ENCODE measurements at places on chromosomes 3 and 15.

DNA sequence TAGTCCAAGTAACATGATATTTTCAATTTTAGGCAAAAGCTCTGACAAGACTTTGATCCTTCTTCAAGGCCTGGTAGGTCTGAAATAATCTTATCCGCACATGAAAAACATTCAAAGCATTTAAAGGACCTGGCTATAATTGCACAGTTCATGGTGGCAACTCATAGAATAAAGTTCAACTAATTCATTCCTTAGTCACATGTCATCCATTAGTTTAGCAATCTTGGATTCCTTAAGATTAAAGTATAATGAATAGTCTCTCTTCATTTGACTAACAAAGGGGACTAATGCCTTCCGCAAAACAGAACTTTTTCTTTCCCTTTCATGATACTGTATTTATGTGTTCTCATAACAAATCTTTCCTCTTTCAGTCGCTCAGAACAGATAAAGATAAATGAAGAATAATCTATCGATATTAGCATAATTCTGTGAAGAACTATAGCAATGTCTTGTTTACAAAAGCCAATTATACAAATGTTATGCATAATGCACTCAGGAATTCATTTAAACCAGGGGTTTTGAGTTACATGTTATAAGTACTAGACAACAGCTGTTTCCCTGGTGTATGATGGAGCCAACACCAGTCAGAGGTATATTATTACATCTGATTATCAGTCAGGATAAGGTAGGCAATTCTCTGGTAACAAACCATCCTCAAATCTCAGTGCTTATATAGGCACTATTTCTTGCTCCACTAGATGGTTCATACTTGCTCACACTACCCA, 172.5 kb downstream of the POTEB3 start:
- no peak for DNase-seq

DNA sequence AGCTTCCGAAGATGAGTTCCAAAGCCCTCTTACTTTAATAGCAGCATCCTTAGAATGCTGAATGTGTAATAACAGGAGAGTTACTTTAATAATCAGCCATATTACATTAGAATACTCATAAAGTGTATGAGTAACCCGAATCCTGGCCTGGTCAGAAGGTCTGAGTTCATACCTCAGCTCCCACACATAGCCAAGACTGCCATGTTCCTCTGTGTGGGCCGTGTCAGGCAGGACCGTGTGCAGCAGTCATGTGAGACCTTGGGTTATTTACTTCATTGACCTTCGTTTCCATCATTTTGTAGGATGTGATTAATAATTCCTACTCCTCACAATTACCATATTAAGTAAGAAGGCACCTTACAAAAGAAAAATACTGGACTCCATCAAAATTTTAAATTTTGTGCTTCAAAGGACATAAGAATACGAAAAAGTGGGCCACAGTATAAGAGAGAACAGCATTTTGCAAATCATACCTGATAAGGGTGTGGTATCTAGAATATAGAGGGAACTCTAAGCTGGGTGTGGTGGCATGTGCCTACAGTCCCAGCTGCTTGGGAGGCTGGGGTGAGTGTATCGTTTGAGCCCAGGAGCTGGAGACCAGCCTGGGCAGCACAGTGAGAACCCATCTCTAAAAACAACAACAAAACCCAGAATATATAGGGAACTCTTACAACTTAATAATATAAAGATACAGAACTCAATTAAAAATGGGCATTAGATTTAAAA, 163.4 kb downstream of the ATG7 start:
- DNase-seq: no peak

DNA sequence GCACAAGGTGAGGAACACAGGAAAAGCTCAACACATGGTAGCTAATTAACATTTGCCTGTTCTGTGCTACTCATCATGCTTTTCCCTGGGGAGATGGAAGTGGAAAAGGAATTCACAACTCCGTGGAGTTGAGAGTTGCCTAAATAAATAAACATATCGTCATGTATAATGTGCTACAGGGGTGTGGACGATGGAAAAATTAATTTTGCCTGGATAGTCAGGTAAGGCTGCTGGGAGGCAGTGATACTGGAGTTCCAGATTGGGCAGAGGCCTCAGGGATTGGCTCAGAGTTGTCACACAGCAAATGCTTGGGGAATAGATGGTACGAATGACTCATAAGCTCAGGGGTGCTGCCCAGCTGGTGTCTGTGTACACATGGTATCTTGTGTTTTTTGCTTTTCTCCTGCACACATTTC, 3.1 kb upstream of the ABHD6 start:
- DNase-seq: no peak

GRCh38 chr3:18989237-18989795, 159.0 kb upstream of the KCNH8 start:
- DNase-seq: no peak

DNA sequence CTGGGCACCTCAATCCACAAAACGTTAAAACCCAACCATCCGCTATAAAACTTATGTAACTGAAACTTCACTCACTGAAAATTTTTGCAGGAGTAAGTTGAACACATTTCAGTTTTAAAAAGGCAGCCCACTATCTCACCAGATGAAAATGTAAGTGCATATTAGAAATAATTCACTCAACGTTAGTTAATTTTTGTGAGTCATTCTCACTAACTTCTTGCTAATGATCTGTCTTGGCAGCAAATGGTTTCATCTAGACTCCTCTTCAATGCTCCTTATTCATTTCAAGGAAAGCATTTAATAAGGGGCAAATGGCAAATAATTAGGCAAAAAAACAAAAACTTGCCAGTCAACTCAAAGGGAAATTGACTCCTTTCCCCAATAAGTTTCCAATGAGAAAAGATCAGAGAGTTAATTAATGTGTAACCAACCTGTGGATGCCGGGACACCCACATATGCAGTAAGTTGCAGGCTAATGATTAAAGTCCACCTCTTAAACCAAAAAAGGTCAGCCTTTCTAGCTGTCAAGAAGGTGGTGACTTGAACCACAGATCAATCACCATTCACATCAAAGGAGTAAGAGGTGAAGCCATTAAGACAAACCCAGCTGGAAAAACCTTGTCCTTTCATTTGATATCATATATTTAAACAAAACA, 22.9 kb upstream of the PRICKLE2 start:
- no peak for DNase-seq

DNA sequence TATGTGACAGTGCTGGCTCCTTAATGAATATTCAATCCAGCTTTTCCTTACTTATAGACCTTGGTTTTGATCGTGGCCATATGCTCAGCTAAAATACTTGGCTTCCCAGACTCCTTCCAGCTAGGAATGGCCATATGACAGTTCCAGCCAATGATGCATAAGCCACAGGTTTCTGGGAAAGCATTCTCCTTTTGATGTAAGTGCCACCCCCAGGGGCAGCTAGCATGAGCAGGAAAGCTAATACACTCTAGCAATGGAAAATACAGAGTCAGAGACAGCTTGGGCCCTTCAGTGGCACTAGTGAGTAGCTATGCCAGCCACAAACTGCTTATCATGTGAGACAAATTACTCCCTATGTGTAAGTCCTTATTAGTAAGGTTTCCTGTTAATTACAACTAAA, 26.7 kb downstream of the TBC1D2B start:
- no peak for DNase-seq

DNA sequence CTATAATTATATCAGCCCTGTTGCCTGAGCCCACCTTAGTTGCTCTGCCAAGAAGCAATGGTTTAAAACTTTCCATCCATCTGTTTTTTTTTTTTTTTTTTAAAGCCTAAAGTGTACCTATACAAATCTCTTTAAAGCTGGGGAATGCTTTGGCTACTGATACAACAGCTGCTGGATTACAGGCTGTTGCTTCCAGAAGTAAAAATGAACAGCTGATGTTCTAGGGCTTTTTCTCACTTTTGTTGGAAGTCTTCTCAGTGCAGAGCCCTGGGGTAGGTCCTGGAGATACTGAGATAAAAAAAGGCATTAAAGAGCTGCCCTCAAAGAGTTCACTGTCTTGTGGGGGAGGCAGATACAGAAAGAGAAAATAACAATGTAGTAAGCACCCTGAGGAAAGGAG, 218.1 kb downstream of the NLGN1 start:
- DNase-seq: no peak

GRCh38 chr3:69129531-69129930, 7.1 kb upstream of the LMOD3 start:
- DNase-seq: no peak

GRCh38 chr3:105518203-105518602, 151.5 kb downstream of the ALCAM start:
- no peak for DNase-seq

GRCh38 chr15:60667190-60667868, 188.4 kb upstream of the ICE2 start:
- no peak for DNase-seq

- peak; percentile 88 for DNase-seq
These were observed 36.5 kb upstream of the SPTBN5 start for GRCh38 chr15:41930221-41930866.

- DNase-seq: no peak
These were observed 4.1 kb upstream of the AHSG start for GRCh38 chr3:186608624-186609215.

GRCh38 chr15:36595611-36596010, 16.2 kb downstream of the CDIN1 start:
- DNase-seq: no peak

GRCh38 chr3:13277196-13277813, 142.8 kb downstream of the NUP210 start:
- DNase-seq: no peak

- no peak for DNase-seq
These were observed 39.8 kb downstream of the LRRC49 start for GRCh38 chr15:70932397-70932796.

- DNase-seq: no peak
These were observed 287.3 kb downstream of the UBE2E2 start for GRCh38 chr3:23490459-23490858.

GRCh38 chr3:27688053-27688452, 34.1 kb downstream of the EOMES start:
- no peak for DNase-seq

GRCh38 chr15:62164396-62165103, 535 bp downstream of the C2CD4B start:
- no peak for DNase-seq

- DNase-seq: no peak
These were observed at the start of gene ATP2B2 for GRCh38 chr3:10505050-10505790. Gene ATP2B2 (minus strand): TSS chr3:10505586. CDS start chr3:10449543, 56,043 bp downstream.

DNA sequence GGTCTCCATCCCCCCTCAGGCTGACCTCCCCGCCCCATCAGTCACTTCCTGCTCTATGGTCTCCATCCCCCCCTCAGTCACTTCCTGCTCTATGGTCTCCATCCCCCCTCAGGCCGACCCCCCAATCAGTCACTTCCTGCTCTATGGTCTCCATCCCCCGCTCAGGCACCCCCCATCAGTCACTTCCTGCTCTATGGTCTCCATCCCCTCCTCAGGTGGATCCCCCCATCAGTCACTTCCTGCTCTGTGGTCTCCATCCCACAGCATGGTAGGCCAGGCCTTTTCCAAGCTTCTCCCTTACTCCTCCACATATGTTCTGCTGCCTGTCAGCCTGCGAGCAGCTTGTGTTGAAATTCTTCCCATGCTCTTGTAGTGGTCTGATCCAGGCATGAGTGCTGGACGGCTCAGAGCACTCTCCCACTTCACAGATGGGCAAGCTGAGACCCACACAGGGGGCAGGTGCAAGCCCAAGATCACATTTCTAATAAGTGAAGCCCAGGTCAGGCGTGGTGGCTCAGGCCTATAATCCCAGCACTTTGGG, 36.8 kb downstream of the BDH1 start:
- no peak for DNase-seq

DNA sequence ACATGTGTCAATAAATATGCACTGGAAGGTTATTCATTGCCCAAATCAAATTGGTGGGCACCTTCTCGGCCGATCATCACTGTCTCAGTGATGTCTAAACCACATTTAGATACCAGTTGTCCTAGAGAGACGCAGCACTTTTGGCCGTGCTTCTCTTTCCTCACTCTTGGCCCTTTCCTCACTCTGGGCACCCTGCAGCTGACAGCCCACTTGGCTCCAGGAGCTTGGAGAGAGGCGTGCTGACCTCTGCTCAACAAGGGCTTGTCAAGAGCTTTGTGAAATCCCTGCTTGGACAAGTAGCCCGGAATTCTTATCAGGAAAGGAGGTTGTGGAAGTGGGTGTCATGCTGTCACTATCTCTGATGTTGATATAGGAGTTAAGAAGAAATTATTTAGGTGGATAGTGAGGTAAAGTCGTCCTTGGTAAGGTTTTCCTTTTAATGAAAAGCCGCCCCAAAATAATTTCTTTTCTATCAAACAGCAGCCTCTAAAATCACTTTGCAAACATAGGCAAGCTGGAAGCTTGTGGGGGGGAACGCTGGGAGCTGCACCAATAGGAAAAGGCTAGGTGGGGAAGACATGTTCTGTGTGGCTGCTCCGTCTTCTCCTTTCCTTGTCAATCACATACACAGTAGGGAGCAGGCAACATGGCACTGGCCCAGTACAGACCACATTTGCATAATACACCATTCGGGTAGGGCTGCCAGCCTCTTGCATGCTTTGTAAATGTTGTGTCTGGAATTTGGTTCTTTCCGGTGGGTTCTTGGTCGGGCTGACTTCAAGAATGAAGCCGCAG, 126.8 kb upstream of the UBE3A start:
- DNase-seq: no peak

GRCh38 chr15:35013370-35013769, 25.3 kb upstream of the ZNF770 start:
- no peak for DNase-seq

DNA sequence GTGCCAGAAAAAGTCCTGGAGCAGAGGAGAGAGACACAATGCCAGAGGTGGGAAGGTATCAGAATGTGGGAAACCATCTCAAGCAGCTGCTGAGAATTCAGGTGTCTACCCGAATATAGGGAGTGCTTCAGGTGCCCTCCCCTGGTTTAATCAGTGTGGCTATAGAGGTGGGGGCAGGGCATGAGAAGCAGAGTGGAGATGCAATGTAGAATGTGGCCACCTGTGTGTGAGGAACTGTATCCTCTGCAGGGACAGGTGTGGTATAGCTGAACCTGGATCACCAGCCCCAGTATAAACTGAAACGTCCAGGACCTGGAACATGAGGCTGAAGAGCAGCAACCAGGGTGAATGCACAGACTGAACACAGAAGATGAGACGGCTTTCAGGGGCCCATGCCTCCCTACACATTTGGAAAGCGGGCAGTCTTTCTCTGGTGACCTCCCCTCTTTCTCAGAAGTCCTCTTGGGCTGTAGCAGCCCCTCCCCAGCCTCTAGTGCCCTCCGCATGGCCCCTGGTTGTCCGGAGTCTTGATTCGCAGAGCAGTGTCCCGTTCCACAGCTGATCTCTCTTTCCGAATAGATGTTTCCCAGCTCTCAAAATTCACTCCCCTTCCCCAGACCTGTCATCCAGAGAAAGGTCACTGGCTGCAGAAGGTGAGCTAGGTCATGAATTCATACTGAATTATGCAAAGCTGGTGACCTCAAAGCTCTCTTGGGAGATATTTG, 103.1 kb downstream of the ABHD5 start:
- no peak for DNase-seq

- DNase-seq: no peak
These were observed 7.8 kb upstream of the SLCO3A1 start for GRCh38 chr15:91845720-91846119.

DNA sequence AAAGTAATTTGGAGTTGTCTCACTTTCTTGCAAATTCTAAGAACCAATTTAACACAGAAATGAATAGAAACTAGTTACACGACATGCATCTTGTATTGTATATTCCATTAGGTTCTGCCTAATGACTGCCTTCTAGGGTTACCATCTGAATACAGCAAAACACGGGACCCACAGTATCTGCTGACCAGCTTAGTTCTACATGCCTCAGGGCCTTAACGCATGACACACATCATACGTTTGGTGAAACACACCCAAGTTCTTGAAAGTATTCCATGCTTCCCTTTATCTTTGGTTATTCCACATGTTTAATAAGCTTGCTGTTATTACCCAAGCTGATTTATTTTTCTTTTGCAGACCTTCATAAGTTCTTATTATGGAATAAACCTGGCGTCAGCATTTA, 27.9 kb downstream of the APH1B start:
- no peak for DNase-seq

Measured in NCI-H460 (cell line).